ENCODE measurements at places on chromosomes 1 and 21.
A peak's percentile ranks its signal among the peaks of the same experiment; 100 is the strongest.

GRCh38 chr1:109201123-109201703 is 12.5 kb upstream of the SARS1 start:
- DNase-seq = peak; percentile 67

- no peak for DNase-seq
Measured at GRCh38 chr1:84538599-84538998, 32.2 kb upstream of the GNG5 start.

DNA sequence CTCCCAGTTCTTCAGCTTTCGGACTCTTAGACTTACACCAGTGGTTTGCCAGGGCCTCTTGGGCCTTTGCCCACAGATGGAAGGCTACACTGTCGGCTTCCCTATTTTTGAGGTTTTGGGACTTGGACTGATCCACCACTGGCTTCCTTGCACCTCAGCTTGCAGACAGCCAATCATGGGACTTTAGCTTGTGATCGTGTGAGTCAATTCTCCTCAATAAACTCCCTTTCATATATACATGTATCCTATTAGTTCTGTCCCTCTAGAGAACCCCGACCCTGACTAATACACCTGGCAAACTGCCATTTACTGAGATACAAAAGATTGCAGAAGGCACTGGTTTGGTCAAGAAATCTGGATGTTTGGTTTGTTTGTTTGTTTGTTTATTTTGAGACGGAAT is 6.4 kb upstream of the RAB4A start:
- DNase-seq = no peak

DNA sequence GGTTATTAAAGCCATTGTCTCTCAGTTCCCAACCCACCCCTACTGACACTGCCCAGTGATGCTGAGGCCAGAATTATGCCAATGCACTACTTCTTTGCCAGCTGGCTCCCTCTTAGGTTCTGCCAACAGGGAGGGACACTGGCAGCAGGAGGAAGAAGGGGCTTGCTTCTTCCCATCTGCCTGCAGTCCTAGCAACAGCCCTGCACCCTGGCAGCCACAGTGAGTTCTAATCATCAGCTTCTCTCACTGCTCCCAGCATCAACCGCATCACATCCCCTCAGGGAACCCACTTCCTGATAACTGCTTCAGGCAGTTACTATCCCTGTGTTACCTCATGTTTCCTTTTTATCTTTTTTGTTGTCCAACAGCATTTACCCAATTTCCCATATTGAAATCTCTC is 86.2 kb downstream of the UBR4 start:
- DNase-seq = no peak

DNA sequence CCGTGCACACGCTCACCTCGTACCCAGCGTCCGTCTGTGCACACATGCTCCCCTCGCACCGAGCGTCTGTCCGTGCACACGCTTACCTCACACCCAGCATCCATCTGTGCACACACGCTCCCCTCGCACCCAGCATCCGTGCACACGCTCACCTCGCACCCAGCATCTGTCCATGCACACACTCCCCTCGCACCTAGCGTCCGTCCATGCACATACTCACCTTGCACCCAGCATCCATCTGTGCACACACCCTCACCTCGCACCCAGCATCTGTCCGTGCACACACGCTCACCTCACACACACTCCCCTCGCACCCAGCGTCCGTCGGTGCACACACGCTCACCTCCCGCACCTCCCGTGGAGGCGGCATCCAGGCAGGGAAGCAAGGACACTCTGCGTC is 24.4 kb upstream of the COL18A1 start:
- no peak for DNase-seq

GRCh38 chr1:78619446-78619802 is 824 bp upstream of the IFI44L start:
- DNase-seq = no peak

GRCh38 chr1:234967121-234967520 is 161.5 kb downstream of the TOMM20 start:
- DNase-seq = no peak

- DNase-seq = no peak
Measured at GRCh38 chr1:200921571-200922110, 26.9 kb downstream of the INAVA start.

DNA sequence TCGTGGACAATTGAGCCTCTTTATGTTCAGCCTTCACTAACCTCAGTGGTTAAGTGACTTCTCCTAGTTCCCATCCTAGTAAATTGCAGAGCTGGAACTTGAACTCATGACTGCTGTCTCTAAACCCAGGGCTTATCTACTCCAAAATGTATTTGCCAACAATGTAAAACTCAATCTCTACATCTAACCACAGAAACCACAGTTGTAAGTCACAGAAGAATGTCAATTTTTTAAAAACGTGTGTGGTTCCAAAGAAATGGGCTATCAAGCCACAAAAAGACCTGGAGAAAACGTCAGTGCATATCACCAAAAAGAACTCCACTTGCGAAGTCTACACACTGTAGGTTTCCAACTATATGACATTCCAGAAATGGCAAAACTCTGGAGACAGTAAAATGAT is 172.6 kb upstream of the HMCN1 start:
- DNase-seq = no peak

DNA sequence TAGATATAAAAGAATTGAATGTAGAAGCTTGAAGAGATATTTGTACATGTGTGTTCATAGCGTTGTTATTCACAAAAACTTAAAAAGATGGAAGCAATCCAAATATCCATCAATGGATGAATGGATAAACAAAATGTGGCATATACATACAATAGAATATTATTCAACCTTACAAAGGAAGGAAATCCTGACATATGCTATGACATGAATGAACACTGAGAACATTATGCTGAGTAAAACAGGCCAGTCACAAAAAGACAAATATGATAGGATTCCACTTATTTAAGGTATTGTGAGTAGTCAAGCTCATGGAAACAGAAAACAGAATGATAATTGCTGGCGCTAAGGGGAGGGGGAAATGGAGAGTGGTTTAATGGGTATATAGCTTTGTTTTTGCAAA is 47.0 kb upstream of the DYRK1A start:
- no peak for DNase-seq

DNA sequence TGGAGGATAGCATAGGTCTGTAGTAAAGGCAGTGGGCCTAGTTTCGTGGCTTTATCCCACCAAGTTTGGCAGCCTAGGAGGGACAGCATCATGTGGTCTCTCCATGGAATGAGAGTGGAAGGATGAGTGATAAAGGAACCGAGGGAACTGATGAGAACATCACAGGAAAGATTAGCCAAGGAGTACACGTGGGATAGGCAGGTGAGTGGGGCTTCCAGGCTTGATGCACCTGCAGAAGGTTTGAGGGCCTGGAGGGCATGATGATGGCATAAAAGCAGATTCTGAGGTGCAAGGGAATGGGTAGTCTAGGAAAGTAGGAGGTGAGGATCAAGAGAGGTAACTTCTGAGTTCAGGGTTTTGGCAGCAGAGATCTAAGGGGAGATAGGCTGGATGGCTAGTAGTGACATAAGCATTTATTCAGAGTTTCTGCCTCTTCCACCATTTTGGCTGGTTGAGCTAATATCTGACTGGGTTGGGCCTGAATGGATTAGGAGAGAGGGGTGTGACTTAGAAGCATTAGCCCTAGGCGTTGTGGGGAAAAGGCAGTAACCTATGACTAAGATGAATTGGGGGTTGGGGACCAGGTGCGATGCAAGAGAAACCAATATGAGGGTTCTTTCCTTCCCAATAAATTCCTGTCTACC is 9.1 kb downstream of the PTGFRN start:
- DNase-seq = no peak

GRCh38 chr1:215636258-215636965 is 69.3 kb downstream of the KCTD3 start:
- DNase-seq = no peak

DNA sequence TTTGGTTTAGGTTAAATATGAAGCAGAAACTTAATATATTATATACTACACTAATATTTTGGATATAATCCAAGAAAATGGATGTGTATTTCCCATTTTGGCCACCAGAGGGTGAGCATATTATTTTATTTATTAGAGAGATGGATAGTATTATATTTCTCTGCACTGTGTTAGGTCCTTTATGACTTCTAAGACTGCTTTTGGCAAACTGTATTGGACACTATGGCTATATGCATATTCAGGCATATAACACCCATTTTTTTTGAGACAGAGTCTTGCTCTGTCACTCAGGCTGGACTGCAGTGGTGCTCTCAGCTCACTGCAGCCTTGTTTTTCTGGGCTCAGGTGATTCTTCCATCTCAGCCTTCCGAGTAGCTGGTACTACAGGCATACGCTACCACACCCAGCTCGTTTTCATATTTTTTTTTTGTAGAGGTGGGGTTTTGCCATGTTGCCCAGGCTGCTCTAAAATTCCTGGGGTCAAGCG is 17.8 kb upstream of the PGM1 start:
- DNase-seq = peak; percentile 70

DNA sequence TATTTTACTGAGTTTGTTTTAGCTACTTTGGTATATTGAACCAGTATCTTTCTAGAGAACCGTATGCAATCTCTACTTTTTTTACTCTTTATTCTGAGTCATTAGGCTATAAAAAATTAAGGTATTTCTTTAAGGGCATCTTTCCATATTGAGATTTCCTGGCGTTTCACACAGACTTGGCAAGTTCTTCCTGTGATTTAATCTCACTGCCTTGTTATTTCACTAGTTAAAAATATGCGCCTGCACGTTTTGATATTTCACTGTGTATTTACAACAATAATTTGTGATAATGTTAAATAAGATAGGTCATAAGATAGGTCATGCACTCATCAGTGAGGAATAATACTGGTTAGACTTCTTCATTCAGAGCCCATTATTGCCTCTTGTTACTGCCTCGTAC is 16.2 kb upstream of the CR1L start:
- DNase-seq = no peak

- no peak for DNase-seq
Measured at GRCh38 chr1:79232818-79233217, 226.3 kb upstream of the ADGRL4 start.

DNA sequence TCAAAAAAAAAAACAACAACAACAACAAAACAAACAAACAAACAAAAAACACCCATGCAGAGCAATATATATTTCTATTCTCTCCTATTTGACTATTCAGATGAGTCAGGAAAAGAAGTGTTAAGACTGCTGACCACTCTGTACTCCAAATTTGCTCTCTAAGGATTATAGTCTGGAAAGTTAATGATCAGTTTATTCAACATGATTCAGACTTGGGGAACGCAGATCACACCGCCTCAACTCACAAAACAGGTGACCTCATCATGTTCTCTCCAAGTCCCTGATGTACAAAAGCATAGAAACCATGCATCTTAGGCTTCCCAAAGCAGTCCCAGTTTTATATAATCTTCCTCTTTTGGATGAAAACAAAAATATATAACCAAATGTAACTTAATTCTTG is 51.9 kb upstream of the PRRC2C start:
- no peak for DNase-seq

- no peak for DNase-seq
Measured at GRCh38 chr1:167230437-167230836, 9.8 kb downstream of the POU2F1 start.

DNA sequence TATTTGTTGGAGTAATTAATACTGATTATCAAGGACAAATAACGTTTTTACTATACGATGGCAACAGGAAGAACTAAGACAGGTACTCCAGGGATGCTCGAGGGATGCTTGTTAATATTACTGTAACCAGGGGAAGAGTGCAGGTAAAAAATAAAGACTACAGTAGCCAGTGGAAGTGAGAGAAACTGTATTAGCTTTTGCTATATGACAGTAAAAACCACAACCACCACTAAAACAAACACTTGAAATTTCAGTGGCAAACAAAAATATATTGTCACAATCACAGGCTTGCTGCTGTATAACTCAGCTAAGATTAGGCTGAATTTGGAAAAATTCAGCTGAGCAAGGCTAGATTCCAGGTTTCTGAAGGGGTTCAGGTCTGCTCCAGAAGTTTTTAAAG is 812.6 kb upstream of the ADGRL4 start:
- no peak for DNase-seq

GRCh38 chr1:160818207-160818937 is 22.4 kb downstream of the LY9 start:
- DNase-seq = no peak

GRCh38 chr1:199220031-199220430 is 581.2 kb downstream of the PTPRC start:
- no peak for DNase-seq

GRCh38 chr1:90544356-90544755 is 172.7 kb downstream of the BARHL2 start:
- DNase-seq = no peak

- no peak for DNase-seq
Measured at GRCh38 chr1:154982341-154982740, 803 bp upstream of the FLAD1 start.

- peak; percentile 99 for DNase-seq
Measured at GRCh38 chr1:151716771-151717631, at the start of gene CELF3. Gene CELF3, minus strand, starts transcription at chr1:151716803. Its CDS starts 783 bp downstream, at chr1:151716020.

- no peak for DNase-seq
Measured at GRCh38 chr1:94863919-94864318, 43.8 kb downstream of the SLC44A3 start.

DNA sequence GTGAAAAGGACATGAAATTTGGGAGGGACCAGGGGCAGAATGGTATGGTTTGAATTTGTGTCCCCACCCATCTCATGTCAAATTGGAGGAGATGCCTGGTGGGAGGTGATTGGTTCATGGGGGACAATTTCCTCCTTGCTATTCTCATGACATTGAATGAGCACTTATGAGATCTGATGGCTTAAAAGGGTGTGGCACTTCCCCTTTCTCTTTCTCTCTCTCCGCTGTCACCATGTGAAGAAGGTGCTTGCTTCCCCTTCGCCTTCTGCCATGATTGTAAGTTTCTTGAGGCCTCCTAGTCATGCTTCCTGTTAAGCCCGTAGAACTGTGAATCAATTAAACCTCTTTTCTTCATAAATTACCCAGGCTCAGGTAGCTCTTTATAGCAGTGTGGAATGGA is 7.6 kb upstream of the GBP4 start:
- DNase-seq = no peak

DNA sequence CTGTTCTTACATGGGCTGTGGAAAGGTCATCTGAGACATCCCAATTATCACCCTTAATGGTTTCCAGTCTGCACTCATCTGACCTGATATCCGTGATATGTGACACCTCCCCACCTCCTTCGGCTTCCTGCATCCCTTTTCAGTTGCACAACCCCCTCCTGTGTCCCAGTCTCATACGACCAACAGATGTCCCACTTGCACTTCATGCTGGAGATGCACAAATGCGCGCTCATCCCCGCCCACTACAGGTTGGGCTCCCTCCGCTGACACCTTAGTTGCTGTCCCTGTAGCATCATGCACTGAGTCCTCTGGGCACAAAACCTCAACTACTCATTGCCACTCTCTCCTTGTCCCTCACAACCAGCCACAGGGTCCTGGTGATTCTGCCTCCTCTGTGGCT is 94.4 kb downstream of the MIS18A start:
- DNase-seq = peak; percentile 17

- no peak for DNase-seq
Measured at GRCh38 chr1:111236379-111236778, 8.9 kb downstream of the CHI3L2 start.

- no peak for DNase-seq
Measured at GRCh38 chr1:42290130-42290529, 44.9 kb downstream of the FOXJ3 start.

GRCh38 chr21:41241341-41241740 is 73.4 kb downstream of the BACE2 start:
- no peak for DNase-seq

GRCh38 chr1:232459826-232460225 is 170.1 kb downstream of the SIPA1L2 start:
- no peak for DNase-seq

GRCh38 chr1:164753521-164754077 is 194.6 kb downstream of the PBX1 start:
- DNase-seq = no peak
